Glutamatergic neuron (in vitro differentiated cells): ENCODE measurements at places on chromosomes 6 and 20. TPM values are rescaled to one million over a fixed set of nuclear protein-coding genes. Genes with fewer than 3 reads are reported as not detected.

The TMC2 gene
- not detected for total RNA-seq

The ADGB gene
- total RNA-seq, result not detected

The SIRPG gene
- not detected for total RNA-seq

DNA sequence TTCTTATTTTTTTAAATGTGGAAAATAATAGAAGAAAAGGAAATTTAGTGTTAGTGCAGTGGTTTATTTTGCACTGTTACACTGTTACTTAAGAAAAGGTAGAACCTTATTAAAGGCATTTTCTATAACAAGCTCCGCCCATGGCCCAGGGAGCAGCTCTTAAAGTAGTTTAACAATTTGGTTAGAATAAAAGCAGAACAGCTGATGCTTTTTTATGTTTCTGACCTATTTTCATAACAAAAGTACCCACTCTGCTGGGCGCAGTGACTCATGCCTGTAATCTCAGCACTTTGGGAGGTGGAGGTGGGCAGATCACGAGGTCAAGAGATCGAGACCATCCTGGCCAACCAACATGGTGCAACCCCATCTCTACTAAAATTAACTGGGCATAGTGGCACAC, 32.6 kb downstream of the DSTN start:
- DNase-seq, result no peak

GRCh38 chr6:31681135-31681671, 336 bp upstream of the LY6G5C start:
- no peak for DNase-seq

GRCh38 chr6:87879132-87879861, 168.3 kb upstream of the SPACA1 start:
- DNase-seq, result peak; percentile 45

GRCh38 chr20:17941087-17941825, 27.3 kb downstream of the SNX5 start:
- no peak for DNase-seq

GRCh38 chr6:46392294-46392693, 99.0 kb downstream of the RCAN2 start:
- no peak for DNase-seq

DNA sequence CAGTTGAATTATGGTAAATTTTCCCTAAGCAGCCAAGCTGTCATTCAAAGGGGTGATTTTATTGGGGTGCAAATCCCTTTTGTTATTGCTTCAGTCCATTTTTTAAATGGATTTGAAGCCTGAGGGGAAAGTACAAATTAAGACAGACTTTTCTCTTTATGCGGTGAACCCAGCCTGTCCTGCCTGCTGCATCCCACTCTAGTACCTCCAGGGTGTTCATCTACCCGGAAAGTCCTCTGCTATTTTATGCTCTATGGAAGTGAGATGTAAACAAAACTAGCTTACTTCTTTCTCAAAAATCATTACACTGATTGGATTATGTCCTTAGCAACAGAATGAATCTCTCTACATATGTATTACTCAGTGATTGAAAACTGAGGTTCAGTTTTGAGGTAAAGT, 1088.9 kb upstream of the CITED2 start:
- no peak for DNase-seq

DNA sequence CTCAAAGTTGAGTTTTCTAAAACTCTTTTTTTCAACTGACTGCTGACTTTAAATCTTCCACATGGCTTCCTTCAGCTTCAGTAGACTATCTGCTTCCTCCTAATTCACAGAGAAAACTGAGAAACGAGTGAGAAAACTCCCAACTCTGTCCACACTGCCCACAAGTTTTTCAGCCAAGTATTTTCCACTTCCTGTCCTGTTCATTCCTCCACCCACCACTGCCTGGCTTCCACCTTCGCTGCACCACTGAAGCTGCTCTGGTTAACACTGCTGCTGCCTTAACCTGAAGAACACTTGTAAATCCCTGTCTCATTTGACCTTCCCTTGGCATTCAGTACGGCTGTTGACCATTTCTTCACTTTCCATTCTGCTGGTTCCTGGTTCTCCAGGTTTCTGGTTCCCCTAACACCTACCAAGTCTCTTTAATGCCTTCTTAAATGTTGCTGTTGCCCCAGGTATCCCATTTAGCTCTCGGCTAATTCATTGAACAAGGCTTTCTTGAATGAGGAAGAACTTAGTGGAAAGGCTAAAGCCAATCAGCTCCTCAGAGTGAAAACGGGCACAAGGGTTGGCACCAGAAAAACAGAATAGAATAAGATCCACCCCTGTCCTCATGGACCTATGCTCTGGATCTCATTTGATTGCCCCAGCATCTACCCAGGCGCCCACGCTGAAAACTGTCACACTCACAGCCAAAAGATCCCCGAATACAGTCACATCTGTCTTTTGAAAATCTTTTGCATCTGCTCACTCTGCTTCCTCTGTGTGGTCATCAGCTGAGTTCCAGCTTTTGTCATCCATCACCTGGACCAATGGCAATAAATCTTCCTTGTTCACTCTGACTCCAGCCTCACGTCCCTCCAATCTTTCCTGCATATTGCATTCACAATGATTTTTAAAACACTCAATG, 104.4 kb upstream of the TAB2 start:
- DNase-seq, result no peak

DNA sequence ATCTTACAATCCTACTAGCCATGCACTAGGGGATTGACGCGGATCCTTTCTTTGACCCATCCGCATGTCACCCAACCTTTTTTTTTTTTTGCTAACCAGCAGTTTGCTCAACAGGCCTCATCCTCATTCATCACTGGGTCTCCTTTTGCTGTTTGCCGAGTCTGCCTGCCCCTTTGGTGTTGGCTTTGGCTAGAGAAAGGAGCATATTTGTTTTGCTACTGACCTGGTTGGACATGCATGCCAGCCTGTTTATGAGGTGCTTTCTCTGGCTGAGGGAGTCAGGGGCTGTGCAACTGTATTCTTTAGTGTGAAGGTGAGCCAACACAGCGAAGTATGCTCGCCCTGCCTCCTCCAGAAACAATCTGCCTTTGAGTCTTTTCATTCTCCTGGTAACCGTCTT, 40.2 kb downstream of the E2F3 start:
- DNase-seq, result no peak

DNA sequence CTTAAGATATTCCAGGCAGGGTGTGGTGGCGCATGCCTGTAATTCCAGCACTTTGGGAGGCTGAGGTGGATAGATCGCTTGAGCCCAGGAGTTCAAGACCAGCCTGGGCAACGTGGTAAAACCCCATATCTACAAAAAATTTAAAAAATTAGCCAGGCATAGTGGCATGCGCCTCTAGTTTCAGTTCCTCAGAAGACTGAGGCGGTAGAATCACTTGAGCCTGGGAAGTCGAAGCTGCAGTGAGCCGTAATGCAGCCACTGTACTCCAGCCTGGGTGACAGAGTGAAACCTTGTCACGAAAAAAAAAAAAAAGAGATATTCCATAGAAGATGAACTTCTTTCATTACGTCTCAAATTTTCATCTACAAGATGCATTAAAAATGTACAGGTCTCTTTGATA, 46.7 kb upstream of the ISM1 start:
- no peak for DNase-seq

DNA sequence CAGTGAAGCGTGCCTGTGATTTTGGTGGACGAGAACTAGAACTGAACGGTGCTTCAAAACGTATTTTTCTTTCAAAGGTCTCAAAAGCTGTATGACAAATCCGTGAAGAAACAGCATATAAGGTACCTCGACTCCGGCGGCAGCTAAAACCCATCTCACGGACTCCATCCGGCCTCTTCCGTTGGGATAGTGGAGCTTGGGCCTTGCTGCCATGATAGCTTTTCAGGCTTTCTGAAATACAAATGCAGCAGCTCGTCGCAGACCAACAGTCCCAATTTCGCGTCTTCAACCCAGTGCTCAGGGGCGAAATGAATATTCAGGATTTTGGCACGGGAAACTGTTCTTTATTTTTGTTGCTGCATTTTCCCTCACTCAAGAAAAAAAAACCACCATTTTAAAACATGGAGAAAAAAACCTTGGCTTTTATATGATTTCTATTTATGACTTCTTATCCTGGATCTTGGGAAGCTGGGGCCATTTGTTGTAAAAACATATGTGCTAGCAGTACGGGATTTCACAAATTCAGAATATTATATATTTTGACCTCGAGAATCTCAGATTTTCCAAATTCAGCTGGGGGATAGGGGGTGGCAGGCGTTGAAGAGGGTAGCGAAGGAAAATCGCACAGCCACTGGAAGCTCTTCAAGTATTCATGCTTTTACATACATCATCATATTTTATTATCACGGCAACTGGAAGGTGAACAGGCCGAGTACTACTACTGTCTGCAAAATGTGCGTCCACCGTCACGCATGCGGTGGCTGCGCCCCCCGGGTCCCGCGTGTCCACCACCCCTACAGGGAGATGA, 849 bp downstream of the GSTA4 start:
- DNase-seq, result no peak

DNA sequence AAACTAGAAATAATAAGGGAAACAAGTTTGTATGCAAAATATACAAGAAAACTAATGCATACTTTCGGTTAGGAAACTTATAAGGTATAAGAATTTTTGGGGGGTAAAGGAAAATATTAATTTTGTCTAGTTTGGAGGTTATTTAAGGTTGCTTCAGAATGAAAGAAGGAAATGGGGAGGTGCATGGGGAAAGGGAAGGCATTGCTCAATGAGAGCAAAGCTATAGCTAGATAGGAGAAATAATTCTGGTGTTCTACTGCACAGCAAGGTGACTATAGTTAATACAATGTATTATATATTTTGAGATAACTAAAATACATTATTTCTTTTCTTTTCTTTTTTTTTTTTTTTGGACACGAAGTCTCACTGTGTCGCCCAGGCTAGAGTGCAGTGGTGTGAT, 5.4 kb upstream of the MYMX start:
- DNase-seq, result no peak

DNA sequence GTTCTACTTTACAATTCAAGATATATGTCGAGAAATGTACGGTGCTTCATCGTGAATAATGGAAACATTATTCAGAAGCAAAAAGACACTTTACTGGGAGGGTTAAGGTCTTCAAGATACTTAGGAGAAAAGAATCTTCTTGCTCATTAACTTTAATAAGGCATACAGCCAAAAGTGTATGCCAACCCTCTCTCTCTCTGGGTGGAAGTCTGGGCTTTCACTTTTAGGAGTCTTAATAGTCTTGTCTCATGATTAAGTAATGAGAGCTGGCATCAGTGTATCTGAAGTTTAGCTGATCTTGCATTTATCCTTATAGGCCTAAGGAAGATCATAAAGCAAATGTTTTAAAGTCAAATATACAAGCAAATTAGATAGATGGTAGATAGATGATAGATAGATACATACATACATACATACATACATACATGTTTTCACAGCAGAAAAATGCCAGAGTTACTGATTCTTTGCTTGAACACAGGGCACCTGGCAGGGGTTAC, 21.5 kb downstream of the OLIG3 start:
- DNase-seq, result no peak

DNA sequence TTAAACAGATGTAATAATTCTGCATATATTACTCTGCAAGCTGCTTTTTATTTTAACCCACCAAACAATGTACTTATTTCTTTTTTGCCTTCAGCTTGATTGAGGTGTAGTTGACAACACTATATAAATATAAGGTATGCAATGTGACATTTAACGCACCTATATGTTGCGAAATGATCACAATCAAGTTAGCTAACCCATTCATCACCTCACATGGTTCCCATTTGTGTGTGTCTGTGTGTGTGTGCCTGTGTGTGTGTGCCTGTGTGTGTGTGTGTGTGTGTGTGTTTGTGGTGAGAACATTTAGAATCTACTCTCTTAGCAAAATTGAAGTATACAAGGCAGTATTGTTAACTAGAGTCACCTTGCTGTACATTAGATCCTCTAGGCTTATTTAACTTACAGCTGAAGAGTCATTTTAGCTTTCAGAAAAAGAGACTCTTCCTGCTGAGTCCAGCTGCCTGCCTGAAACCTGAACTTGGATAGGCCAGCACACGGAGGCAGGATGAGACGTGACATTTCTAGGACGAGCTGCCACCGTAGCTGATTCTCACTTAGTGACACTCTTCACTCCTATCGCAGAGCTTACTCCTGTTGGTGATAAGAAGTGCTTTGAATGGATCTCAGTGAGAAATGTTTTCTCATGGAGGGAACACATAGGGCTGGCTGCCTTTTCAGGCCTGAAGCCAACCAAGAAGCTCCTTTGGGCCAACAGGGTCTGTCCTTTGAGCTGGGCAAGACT, 126.5 kb upstream of the RIPOR2 start:
- DNase-seq, result no peak

DNA sequence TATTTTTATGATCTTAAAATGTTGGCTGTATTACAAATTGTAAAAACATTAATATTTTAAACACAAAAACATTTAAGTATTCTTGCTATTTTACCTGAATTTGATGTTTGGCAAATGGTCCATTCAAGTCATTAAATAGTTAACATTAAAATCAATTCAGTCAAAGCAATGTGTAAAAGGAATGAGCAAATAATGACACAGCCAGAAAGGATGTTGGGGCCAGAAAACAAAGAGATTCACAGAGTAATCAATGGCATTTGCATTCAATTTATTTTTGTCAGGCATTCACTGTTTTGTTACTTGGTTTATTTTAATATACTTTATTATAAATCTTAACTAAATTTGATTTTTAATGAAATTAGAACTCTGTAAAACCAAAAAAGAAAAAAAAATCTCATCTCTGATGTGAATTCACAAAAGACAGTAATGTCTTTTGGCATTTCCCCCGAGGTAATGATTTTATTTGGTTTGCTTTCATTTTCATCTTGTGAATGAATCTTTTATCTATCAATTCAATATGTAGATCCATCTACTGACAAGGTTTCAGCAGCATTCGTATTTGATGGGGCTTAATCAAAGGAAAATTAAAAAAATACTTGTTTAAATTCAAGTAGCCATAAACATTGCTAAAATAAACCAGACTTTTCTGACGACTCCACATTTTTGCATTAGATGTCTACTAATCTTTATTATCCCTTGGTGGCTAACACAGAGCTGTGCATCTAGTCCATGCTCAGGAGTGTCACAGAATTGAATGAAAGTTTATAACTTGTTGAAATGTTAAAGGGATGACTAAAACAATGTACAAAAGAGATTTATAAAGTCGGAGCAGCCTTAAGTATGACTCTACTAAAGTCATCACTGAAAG, 866.7 kb upstream of the GJE1 start:
- DNase-seq, result no peak

DNA sequence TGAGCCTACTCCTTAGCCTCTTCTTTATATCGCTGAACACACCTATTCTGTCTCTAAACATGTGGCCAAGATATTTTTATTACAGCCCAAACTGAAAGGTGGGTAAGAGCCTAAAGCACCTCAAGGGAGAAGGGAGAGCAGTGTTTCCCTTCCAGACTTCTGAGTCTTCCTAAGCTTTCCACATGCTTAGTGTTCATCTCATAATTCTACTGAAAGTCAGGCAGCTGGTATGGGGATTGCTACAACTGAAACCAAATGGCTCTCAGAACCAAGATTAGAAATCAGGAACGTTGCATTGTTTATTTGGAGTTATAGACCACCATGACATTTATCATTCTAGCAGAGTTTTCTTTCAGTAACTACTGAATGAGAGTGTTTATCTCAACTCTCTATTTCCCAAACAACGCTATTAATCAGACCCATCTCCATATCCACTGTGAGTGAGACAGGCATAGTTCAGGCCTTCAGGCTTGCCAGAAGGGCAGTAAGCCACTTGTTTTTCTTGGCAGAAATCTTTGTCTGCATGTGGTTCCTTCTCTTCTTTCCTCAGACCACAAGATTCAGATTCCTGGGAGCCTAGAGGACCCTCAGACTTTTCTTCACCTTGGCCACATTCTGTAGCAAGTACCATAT, 22.8 kb downstream of the VGLL2 start:
- no peak for DNase-seq

- DNase-seq, result no peak
Observed at GRCh38 chr6:24643920-24644319, 2.1 kb downstream of the KIAA0319 start.
